ENCODE measurements at places on chromosomes 12 and 14. TPM values are rescaled to one million over a fixed set of nuclear protein-coding genes. Genes with fewer than 3 reads are reported as not detected.
A peak's percentile ranks its signal among the peaks of the same experiment; 100 is the strongest.

Gene SPIC
- total RNA-seq, result not detected

Gene SIVA1
- total RNA-seq, result 137 TPM

Gene FICD
- 4.2 TPM for total RNA-seq

Gene FERMT2
- total RNA-seq, result 2.3 TPM

Gene NXPH4
- 0.26 TPM for total RNA-seq

Gene ACTR10
- 35.1 TPM for total RNA-seq

Gene CLEC4D
- total RNA-seq, result not detected

- peaks cover 4% of the 10 kb centered on the region for H3K27me3 ChIP-seq
- no peak overlapping the region for H3K27ac ChIP-seq
- no peak overlapping the region for H3K4me3 ChIP-seq
- no peaks in the 10 kb centered on the region for H3K36me3 ChIP-seq
Measured at GRCh38 chr14:76497550-76498462, 121.9 kb downstream of the ESRRB start.

DNA sequence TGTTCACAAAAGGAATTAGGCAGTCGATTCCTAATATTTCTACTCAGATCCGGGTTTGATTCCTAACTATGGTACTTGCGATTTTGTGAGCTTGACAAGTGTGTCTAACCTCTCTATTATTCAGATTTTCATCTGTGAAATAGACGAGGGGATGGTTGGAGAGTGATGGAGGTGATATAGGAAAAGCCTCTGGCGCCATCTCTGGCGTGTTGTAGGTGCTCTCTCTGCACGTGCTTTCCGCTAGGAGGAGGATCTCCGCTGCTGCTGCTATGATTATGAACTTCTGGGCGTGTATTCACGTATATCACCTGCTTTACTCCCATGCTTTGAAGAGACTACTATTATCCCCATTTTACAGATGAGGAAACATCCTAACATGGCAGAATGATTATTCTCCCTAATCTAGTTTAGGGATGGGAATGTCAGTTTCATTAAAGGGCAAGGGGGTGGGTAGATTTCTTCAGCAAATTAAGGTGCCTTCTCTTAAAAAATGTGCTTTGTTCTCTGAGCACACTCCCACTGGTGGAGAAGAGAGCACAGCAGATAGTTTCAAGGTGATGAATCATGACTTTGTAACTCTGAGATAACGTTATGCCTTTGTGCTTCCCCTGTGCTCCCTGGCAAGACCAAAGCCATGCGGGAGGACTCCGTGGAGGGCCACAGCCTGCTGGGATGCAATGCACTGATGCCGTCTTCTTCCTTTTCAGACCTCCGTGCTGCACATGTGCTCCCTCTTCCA lies 97.1 kb downstream of the PRIMA1 start:
- no peak overlapping the region for H3K4me3 ChIP-seq
- H3K36me3 ChIP-seq, result no peaks in the 10 kb centered on the region
- H3K27ac ChIP-seq, result no peak overlapping the region
- H3K4me1 ChIP-seq, result no peaks in the 10 kb centered on the region

DNA sequence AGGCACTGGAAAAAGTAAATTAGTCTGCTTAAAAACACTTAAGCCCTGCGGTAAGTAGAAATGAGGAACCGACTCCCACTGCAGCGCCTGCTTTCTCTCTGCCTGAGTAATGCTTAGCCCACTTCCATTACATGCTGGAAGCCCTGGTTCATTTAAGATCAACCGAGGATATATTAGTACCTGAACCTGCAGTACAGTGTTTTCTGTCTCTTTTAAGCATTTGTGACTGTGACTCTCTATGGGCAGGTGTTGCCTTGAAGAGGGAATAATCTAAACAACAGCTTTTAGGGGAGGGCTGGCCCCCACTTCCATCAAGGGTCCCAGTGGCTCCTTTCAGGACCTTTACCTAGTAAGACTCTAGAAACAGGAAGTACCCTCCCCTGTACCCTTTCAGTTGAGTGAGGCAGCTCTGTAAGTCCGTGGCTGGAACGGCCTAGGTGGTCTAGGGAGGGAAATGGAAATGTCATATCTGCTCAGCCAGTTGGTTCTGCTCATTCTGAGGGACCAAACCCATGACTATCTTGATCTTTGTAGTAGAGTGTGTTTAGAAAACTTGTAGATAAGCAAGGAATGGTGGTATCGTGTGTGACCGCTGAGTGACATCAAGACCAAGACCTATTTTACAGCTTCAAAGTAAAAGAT lies 56.2 kb downstream of the FNTB start:
- no peaks in the 10 kb centered on the region for H3K27me3 ChIP-seq
- DNase-seq, result no peak
- H3K4me3 ChIP-seq, result no peak overlapping the region
- H3K4me1 ChIP-seq, result peaks cover 4% of the 10 kb centered on the region

DNA sequence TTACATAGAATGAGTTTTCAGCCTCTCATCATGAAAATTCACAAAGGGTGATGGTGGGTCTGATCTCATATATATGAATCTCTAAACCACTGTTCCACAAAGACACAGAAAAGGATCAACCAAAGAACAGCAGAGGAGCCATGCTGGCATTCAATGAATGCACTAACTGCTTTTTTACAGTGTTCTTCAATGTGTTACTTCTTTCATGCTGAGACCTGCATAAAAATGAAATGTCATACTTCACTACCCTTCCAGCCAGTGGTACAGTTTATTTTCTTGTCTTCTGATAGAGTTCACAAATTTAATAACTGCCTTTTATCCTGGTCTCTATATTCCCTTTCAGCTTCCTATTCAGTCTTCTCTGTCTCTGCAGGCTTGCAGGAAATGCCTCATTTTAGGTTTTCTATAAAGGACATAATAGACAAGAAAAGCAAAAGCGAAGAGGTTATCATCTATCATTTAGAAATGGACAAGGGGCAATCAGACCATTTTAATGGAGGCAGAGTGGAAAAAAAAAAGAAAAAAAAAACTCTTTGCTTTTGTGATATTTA lies 836.7 kb upstream of the FOXG1 start:
- no peaks in the 10 kb centered on the region for H3K27me3 ChIP-seq
- no peaks in the 10 kb centered on the region for H3K36me3 ChIP-seq
- H3K4me3 ChIP-seq, result no peak overlapping the region
- H3K4me1 ChIP-seq, result no peaks in the 10 kb centered on the region

DNA sequence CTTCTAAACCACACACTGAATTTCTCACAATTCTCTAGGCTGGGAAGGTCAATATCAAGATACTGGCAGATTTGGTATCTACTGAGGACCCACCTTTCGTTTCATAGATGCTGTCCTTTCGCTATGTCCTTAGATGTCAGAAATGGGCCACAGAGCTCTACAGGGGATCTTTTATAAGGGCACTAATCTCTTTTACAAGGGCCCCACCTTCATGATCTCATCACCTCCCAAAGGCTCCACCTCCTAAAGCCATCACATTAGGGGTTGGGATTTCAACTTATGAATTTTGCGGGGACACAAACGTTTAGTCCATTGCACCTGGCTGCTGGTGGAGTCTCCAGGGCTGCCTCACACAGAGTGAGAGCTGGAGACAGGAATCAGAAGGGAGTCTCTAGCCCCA lies 79.9 kb downstream of the ACACB start:
- H3K27me3 ChIP-seq, result no peaks in the 10 kb centered on the region
- H3K4me1 ChIP-seq, result no peaks in the 10 kb centered on the region
- no peak for DNase-seq
- peaks cover 11% of the 10 kb centered on the region for H3K36me3 ChIP-seq
- no peak overlapping the region for H3K27ac ChIP-seq

DNA sequence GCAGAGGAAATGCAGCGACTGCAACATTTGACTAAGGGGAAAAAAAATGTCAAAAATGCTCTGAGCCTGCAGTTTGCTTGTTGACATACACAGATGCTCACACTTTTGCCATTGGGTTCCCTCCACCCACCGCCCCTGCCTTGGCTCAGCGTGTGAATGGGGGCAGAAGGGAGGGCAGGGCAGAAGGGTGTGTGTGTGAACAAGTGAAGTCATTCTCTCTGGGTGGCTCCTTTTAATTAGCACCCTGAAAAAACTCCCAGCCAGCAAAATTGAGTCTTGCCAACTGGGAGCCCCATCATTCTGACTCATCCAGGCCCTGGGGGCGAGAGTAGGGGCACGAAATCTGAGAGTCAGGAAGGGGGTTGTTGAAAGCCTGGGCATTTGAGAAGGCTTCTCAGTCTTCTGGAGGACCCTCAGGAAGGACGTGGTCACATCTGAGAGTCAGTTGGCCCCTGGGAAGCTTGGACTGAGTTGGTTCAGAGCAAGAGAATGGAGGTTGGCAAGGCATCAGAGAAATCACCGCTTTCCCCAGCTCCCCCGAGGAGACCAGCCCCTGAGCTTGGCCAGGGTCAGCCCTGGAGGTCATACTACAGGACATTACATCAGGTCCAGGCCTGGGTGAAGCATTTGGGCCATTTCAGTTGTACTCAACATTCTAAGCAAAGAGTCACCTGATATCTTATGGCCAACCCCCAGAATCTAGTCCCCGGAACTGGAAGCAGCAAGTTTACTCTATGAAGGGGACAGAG lies 22.7 kb upstream of the KRT78 start:
- no peak for DNase-seq
- H3K27me3 ChIP-seq, result no peaks in the 10 kb centered on the region
- peaks cover 25% of the 10 kb centered on the region for H3K4me1 ChIP-seq
- H3K4me3 ChIP-seq, result no peak overlapping the region
- H3K36me3 ChIP-seq, result no peaks in the 10 kb centered on the region

- no peaks in the 10 kb centered on the region for H3K36me3 ChIP-seq
- H3K27ac ChIP-seq, result no peak overlapping the region
- H3K27me3 ChIP-seq, result peaks cover 15% of the 10 kb centered on the region
- H3K4me1 ChIP-seq, result peaks cover 3% of the 10 kb centered on the region
- no peak for DNase-seq
Measured at GRCh38 chr12:111171345-111171744, 197.6 kb downstream of the PHETA1 start.

- no peaks in the 10 kb centered on the region for H3K27me3 ChIP-seq
- H3K4me1 ChIP-seq, result no peaks in the 10 kb centered on the region
- no peak overlapping the region for H3K27ac ChIP-seq
Measured at GRCh38 chr12:15651371-15651770, 137.8 kb downstream of the EPS8 start.

- H3K36me3 ChIP-seq, result no peaks in the 10 kb centered on the region
- no peak for DNase-seq
- no peak overlapping the region for H3K27ac ChIP-seq
- peaks cover 63% of the 10 kb centered on the region for H3K27me3 ChIP-seq
- no peak overlapping the region for H3K4me3 ChIP-seq
- H3K4me1 ChIP-seq, result peaks cover 14% of the 10 kb centered on the region
Measured at GRCh38 chr12:54304187-54304810, 3.5 kb upstream of the NFE2 start.

DNA sequence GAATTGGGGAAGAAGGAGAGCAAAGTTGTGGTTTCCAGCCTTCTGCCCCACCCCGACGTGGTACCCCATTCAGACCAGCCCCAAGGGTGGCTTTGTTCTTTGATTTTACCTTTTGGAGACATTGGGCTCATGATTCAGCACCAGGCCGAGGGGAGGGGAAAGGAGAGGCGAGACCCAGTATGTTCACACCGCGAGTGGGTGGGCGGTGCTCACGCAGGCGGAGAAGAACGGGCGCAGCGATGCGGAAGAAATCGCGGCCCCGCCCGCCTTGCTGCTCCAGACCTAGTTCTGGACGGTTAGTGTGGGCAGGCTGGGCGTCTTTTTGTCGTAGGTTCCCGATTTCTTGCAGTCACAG lies 963 bp downstream of the ATL1 start:
- peak; percentile 61 for DNase-seq
- no peaks in the 10 kb centered on the region for H3K36me3 ChIP-seq
- H3K4me1 ChIP-seq, result peaks cover 11% of the 10 kb centered on the region
- no peak overlapping the region for H3K27ac ChIP-seq

DNA sequence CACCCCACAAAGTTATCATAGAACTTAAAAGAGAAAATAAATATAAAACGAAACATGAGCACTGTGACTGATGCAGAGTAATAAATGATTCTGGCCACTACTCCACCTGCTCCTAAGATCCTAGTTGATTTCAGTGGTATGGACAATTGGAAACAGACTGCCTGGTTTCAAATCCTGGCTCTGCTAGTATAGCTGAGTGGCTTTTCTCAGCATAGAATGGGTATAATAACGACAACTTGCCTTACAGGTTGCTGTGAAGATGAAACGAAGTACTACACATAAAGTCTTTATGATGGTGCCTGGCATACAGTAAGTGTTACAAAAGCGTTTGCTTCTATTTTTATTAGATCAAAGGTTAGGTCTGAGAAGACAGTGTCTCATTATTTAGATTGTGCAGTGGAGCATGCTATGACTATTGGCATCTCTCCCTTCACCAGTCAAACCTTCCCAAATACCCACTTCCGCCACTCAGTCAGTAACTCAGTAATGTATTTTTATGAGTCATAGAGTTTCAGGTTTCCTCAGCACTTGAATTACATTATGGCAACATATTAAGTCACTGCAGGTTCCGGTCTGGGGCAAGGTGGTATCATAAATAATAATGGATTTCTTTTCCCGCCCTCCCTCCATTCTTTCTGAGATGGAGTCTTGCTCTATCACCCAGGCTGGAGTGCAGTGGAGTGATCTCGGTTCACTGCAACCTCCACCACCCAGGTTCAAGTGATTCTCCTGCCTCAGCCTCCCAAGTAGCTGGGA lies 29.7 kb upstream of the NR2C1 start:
- H3K4me3 ChIP-seq, result no peak overlapping the region
- peaks cover 7% of the 10 kb centered on the region for H3K4me1 ChIP-seq
- H3K36me3 ChIP-seq, result no peaks in the 10 kb centered on the region
- H3K27me3 ChIP-seq, result no peaks in the 10 kb centered on the region

GRCh38 chr12:111068290-111068689 lies 147.9 kb upstream of the MYL2 start:
- H3K4me3 ChIP-seq, result no peak overlapping the region
- H3K27me3 ChIP-seq, result no peaks in the 10 kb centered on the region
- peak; percentile 18 for DNase-seq
- peaks cover 12% of the 10 kb centered on the region for H3K4me1 ChIP-seq
- H3K36me3 ChIP-seq, result peaks cover 1% of the 10 kb centered on the region

GRCh38 chr12:25558586-25558985 lies 5.5 kb upstream of the LMNTD1 start:
- no peaks in the 10 kb centered on the region for H3K36me3 ChIP-seq
- H3K4me3 ChIP-seq, result no peak overlapping the region
- no peak overlapping the region for H3K27ac ChIP-seq
- no peak for DNase-seq
- peaks cover 4% of the 10 kb centered on the region for H3K4me1 ChIP-seq

DNA sequence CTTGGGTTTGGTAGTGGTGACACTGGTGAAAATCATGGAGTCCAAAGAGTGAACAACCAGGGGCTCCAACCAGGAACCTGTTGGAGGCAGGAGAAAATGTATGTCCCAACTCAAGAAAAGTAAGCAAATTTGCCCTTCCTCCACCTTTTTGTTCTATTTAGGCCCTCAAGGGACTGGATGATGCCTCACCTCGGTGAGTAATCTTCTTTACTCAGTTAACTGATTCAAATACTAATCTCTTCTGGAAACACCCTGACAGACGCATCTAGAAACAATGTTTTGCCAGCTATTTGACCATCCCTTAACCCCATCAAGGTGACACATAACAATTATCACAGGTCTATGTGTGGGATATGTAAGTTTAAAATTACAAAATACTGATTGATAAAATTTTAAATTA lies 272.4 kb upstream of the FOXG1 start:
- H3K27me3 ChIP-seq, result no peaks in the 10 kb centered on the region
- DNase-seq, result no peak
- no peaks in the 10 kb centered on the region for H3K36me3 ChIP-seq
- H3K27ac ChIP-seq, result no peak overlapping the region
- H3K4me3 ChIP-seq, result no peak overlapping the region

- peaks cover 30% of the 10 kb centered on the region for H3K36me3 ChIP-seq
- H3K27ac ChIP-seq, result peak overlapping the region; percentile 84
- no peaks in the 10 kb centered on the region for H3K27me3 ChIP-seq
- peaks cover 74% of the 10 kb centered on the region for H3K4me1 ChIP-seq
- peak overlapping the region; percentile 18 for H3K4me3 ChIP-seq
- peak; percentile 58 for DNase-seq
Measured at GRCh38 chr12:107352347-107353081, 259.2 kb upstream of the CRY1 start.
